ENCODE measurements at places on chromosomes 16 and 17.
A peak's percentile ranks its signal among the peaks of the same experiment; 100 is the strongest.

DNA sequence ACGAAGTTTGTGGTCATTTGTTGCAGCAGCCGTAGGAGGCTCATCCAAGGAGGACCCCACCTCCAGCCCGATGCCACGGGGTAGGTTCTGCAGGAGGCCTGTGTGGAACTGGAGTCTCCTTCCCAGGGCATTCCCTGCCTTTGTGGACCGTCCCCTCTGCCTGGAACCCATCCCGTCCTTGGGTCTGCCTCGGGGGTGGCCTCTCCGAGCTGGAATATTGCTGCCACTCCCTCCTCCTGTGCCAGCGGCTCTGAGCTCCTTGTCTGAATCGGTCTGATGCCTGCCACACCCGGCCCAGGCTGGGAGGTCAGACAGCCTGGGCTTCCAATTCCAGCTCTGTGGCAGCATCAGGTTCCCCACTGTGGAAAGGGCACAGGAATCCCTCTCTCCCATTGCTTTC lies 18.8 kb downstream of the DOC2B start:
- H3K27ac ChIP-seq: no peak overlapping the region
- H3K4me3 ChIP-seq: no peak overlapping the region
- DNase-seq: no peak
- no peaks in the 10 kb centered on the region for H3K4me1 ChIP-seq

DNA sequence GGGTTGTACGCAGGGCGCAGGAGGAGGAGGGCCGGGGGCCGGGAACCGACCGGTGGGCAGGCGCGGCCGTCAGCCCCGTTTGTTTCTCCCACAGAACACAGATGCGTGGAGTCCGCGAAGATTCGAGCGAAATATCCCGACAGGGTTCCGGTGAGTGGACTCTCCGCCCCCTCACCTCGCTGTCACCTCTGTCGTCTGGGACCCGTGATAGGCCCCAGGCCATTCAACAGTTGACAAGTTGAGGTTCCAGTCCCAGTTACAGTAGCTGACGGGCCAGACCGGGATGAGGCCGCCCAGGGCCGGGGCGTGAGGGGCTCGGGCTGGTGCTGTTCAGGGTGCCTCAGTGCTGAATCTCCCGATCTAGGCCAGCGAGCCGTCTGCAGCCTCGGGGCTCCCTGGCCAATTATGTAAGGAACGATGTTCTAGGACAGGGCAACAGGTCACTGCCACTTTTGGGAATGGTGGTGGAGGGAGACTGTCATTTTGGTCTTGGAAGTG lies 628 bp downstream of the GABARAPL2 start:
- peak overlapping the region; percentile 66 for H3K27ac ChIP-seq
- H3K4me1 ChIP-seq: peaks cover 62% of the 10 kb centered on the region
- DNase-seq: no peak
- H3K4me3 ChIP-seq: peak overlapping the region; percentile 100
- H3K27me3 ChIP-seq: no peaks in the 10 kb centered on the region
- H3K36me3 ChIP-seq: peaks cover 39% of the 10 kb centered on the region

GRCh38 chr16:56909527-56909979 lies 22.4 kb upstream of the HERPUD1 start:
- H3K4me3 ChIP-seq: no peak overlapping the region
- H3K4me1 ChIP-seq: peaks cover 56% of the 10 kb centered on the region
- H3K27ac ChIP-seq: peak overlapping the region; percentile 96
- no peak for DNase-seq
- H3K27me3 ChIP-seq: no peaks in the 10 kb centered on the region
- H3K36me3 ChIP-seq: no peaks in the 10 kb centered on the region

DNA sequence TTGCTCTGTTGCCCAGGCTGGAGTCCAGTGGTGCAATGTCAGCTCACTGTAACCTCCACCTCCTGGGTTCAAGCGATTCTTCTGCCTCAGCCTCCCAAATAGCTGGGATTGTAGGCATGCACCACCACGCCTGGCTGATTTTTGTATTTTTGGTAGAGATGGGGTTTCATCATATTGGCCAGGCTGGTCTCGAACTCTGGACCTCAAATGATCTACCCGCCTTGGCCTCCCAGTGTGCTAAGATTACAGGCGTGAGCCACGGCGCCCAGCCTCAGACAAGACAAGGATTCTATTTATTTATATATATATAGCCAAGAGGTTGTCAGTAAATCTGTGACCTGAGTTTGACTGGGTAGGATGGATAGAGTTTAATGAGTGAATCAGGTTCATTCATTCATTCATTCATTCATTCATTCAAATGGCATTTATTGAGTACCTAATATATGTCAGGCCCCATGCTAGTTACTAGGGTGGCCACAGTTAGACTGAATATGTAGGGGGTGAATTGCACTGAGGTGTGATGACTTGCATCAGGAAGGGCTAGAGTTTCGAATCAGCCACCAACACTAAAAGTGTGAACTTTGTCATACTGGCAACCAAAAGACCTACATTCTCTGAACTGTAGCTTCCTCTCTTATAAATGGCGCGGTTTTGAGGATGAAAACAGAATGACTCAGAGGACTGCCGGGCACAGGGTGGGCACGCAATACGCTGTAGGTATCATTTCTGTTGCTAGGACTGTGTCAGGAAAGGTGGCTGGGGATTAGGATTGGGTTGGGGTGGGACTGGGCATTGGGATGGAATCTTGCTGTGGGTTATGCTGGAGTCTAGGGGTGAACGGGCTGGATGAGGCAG lies 37.8 kb downstream of the ITGAE start:
- no peaks in the 10 kb centered on the region for H3K36me3 ChIP-seq
- H3K27me3 ChIP-seq: no peaks in the 10 kb centered on the region
- no peak for DNase-seq

DNA sequence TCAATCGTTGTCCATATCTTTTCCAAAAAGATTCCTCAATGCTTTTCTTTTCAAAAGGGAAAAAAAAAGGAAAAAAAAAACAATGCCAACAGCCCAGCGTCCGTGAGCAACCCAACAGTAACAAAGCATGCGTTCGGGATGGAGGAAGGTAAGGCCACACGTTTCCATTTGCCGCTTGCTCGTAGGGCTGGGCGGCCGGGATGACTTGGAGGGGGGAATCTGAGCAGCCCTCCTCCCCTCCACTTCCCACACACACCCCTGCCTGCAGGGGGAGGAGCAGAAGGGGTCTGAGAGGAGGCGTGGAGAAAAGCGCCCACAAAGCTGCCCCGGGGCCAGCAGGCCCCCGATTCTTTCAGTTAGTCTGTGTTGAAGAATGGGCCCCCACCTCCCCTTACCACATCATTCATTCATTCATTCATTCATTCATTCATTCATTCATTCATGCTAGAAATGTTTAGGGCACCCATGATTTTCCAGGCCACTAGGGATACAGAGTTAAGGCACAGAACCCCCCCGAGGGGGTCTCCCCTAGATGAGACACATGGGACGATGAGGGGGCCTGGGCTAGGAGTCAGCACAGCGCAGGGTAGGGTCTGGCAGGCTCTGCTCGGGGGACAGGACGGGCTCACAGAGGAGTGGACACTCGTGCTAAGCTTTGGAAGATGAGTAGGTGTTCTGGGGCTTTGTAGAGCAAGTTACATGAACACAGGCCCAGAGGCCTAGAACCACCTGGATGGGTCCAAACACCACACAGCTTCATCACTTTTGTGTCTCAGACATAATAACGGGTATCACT lies 10.9 kb upstream of the TBX2 start:
- H3K27me3 ChIP-seq: peaks cover 14% of the 10 kb centered on the region
- H3K4me3 ChIP-seq: no peak overlapping the region
- H3K27ac ChIP-seq: no peak overlapping the region
- H3K36me3 ChIP-seq: no peaks in the 10 kb centered on the region
- peaks cover 2% of the 10 kb centered on the region for H3K4me1 ChIP-seq

All from activated B cell treated with CpG ODN at 0.5 μM for 24 hours (primary cell).